Endothelial cell of umbilical vein (primary cell): ENCODE measurements at places on chromosomes 5 and 9. TPM values are rescaled to one million over a fixed set of nuclear protein-coding genes. Genes with fewer than 3 reads are reported as not detected.

DNA sequence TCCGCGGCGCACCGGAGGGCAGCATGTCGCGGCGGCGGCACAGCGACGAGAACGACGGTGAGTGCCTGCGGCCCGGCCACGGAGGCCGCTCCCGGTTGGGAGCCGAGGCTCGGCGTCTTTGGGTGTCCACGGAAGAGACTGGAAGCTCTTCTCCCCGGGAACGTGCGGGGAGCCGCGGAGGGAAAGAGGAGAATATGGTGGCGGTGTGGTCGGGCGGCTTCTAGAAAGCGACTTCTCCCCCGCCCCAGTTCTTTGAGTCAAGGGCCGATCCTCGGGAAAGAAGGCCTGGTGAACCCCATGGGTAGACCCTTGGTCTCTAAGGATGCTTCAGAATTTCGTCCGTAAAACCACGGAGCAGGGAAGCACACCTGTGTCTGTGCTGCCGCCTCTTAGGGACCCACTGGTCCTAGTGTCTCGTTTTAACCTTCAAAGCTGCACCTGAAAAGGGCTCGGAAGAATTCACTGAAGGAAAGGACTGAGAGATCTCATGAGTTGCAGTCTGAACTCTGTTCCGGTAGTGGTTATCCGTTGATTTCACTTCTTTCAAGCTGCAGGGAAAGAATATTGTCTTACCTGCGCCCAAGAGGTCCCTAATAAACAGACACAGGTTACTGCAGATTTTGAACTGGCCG lies 354 bp downstream of the NCBP1 start:
- no peaks in the 10 kb centered on the region for H3K27me3 ChIP-seq
- H3K36me3 ChIP-seq = no peaks in the 10 kb centered on the region
- peak overlapping the region; percentile 83 for H3K4me3 ChIP-seq
- peak overlapping the region; percentile 94 for H3K27ac ChIP-seq
- H3K4me1 ChIP-seq = peaks cover 28% of the 10 kb centered on the region

GRCh38 chr5:166427211-166427610 lies 1864.2 kb upstream of the WWC1 start:
- no peaks in the 10 kb centered on the region for H3K4me1 ChIP-seq
- no peak overlapping the region for H3K4me3 ChIP-seq
- no peak for DNase-seq

CDC20B gene
- 0.14 and 0.22 TPM in 2 replicates for total RNA-seq

ACOT12 gene
- total RNA-seq = not detected in 2 replicates

DNA sequence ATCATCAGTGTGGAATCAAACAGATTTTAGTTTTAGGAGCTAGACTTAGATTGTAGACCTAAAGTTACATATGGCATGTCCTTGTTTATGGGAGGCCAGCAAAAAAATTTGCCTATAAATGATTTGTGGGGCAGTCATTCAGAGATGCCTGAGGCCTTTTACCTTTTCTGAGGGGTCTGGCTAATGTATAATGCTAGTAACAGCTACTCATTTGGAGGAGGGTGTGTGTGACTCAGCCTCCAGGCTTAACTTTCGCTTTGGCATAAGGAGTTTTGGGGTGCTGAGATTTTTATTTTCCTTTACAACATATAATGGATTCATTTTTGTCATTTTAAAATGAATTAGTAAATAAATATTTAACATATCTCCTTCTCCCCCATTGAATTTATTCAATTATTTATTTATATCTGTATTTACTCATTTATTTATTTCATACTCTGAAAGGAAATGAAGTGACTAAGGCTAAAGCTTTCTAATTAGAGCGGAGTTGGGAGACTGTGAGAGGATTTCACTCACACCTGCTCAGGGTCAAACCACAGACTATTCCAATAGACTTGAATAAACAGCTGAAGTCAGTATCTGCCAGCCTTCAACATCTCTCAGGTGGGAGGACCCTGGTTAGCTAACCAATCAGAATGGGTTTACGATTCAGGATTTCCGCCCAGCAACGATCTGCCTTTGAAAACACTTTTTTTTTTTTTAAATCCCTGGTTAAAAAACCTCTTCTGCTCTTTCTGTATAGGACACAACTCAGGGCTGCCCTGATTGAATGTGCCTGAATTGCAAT lies 487.5 kb upstream of the SGCD start:
- no peaks in the 10 kb centered on the region for H3K27me3 ChIP-seq
- H3K4me3 ChIP-seq = no peak overlapping the region
- H3K4me1 ChIP-seq = no peaks in the 10 kb centered on the region
- no peak overlapping the region for H3K27ac ChIP-seq

TYRP1 gene
- total RNA-seq = not detected in 2 replicates

TMC1 gene
- 0.48 and 1.5 TPM in 2 replicates for total RNA-seq

PDLIM4 gene
- total RNA-seq = 65.7 and 69.8 TPM in 2 replicates

DNA sequence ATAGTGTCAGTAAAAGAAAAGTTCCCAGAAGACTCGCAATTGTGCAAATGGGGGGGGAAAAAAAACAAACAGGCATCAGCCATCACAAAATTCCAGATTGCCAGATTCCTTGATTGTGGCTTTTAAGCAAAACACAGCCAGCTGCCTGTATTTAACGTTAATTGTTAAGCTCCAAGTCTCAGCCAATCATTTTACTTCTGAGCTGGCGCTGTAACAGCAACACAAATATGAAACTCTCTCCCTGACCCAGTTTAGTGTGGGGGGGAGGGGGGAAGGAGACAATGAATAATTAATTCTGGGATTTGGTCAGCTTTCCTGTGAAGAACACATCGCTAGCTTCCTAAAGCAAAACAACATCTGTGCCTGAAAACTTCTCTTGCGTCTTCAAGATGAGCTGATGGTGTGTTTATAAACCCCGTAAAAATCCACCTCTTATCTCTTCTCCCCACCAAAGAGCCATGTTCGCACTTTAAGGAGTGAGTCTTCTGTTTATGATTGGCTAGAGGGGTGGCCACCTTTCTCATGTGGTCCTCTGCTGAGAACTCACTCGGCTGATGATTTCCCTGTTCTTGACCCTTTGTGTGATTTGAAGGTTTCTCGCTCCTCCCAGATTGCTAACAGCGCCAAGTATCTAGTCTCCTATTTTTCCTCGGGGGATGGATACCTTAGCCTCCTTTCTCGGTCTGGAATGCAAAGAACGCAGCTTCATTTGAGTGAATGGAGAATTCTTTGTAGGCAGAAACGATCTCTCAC lies 160.2 kb upstream of the DAPK1 start:
- no peaks in the 10 kb centered on the region for H3K36me3 ChIP-seq
- peaks cover 16% of the 10 kb centered on the region for H3K27me3 ChIP-seq
- H3K27ac ChIP-seq = no peak overlapping the region
- H3K4me3 ChIP-seq = peak overlapping the region; percentile 25

DNA sequence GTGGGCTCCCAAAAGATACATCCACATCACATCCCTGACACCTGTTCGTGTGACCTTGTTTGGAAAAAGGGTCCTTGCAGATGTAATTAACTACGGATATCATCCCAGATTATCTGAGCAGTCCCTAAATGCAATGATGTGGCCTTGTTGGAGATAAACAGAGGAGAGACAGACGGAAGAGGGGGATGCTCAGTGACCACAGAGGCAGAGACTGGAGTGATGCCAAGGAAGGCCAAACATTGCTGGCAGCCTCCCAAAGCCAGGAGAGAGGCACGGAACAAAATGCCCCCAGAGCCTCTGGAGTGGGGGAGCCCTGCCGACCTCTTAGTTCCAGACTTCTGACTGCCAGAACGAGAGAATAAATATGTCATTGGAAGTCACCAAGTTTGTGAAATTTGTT lies 15.0 kb upstream of the VAV2 start:
- H3K27me3 ChIP-seq = peaks cover 3% of the 10 kb centered on the region
- H3K27ac ChIP-seq = no peak overlapping the region
- H3K4me3 ChIP-seq = no peak overlapping the region
- no peak for DNase-seq
- no peaks in the 10 kb centered on the region for H3K36me3 ChIP-seq
- H3K4me1 ChIP-seq = no peaks in the 10 kb centered on the region

DNA sequence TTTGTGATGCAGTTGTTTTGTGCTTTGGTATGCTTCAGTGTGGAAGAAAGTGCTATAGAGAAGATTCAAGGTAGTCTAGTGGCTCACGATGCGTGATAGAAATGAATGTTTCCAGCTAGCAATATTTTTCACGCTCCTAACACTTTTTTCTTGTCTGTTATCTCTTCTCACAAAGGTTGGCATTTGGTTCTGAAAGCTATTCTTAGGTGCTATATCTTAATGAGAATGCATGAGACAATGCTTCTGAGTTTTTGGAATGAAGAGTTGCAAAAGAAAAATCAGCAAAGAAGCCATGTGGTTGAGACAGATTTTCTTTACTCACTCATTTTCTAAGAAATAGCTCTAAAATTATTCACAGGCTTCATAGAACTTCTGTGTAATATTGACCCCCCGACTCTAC lies 122.6 kb downstream of the PDE8B start:
- no peak overlapping the region for H3K4me3 ChIP-seq
- no peaks in the 10 kb centered on the region for H3K4me1 ChIP-seq
- no peaks in the 10 kb centered on the region for H3K27me3 ChIP-seq

DNAJC18 gene
- 51.1 and 52.6 TPM in 2 replicates for total RNA-seq

GRCh38 chr5:52658246-52658645 lies 129.5 kb upstream of the ITGA1 start:
- H3K27ac ChIP-seq = no peak overlapping the region
- no peaks in the 10 kb centered on the region for H3K4me1 ChIP-seq

DNA sequence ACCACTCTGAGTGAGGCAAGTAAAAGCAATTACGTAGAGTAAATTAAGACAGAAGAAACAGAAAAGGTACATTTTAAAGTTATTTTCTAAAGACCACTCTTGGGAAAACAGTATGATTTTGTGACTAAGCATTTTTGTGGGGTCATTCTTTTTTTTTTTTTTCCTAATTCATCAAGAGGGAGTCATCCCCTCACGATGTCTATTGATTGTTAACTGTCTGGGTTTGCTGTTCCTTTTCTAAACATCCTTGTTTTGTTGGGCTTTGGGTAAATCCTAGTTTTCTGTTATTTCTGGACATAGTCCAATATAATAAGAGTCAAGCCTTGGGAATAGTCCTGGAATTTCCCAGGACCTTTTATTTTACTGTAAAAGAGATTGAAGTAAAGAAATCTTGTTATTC lies 63.8 kb downstream of the ANKRD55 start:
- peak overlapping the region; percentile 96 for H3K27ac ChIP-seq
- DNase-seq = peak; percentile 95
- H3K4me1 ChIP-seq = peaks cover 48% of the 10 kb centered on the region

CCDC180 gene
- total RNA-seq = 2.5 and 4.5 TPM in 2 replicates

DNA sequence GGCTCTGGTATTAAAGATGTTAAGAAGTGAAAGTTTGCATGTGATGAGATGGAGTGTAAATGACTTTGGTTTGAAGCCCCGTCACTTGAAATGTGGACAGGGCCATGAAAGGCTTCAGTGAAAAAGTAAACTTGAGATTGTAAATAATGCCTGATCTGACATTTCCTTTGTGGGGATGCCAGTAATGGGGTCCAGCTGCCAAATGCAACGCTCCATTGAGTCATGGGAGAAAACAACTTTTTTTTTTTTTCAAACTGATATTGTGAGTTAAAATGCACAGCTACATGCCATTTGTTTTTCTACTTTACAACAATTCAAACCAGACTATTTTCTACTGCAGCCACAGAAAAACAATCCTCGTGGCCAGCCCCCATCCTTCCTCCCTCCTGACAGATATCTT lies 327.0 kb upstream of the TNC start:
- no peaks in the 10 kb centered on the region for H3K36me3 ChIP-seq
- no peak overlapping the region for H3K27ac ChIP-seq
- no peaks in the 10 kb centered on the region for H3K27me3 ChIP-seq
- no peak overlapping the region for H3K4me3 ChIP-seq
- no peaks in the 10 kb centered on the region for H3K4me1 ChIP-seq
- no peak for DNase-seq

BARX1 gene
- total RNA-seq = not detected in 2 replicates

DNA sequence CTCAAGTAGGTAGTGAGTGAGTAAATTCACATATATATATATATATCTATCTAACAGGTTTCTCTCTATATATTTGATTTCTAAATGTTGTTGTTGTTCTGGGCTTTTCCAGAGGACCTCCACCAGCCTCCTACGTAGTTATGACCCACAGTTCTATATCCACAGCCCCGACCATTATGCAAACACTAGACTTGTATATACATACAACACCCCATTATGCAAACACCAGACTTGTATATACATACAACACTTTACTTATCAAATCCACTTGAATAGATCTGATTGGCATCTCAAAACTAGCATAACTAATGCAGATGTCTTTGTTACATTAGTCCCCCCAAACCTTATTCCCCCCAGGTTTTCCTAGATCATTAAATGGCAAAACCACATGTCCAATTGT lies 108.7 kb downstream of the JAKMIP2 start:
- no peak overlapping the region for H3K4me3 ChIP-seq
- DNase-seq = no peak
- H3K27ac ChIP-seq = no peak overlapping the region
- H3K4me1 ChIP-seq = no peaks in the 10 kb centered on the region

- no peaks in the 10 kb centered on the region for H3K27me3 ChIP-seq
- no peaks in the 10 kb centered on the region for H3K4me1 ChIP-seq
- no peaks in the 10 kb centered on the region for H3K36me3 ChIP-seq
These were observed 376.3 kb upstream of the CHD1 start for GRCh38 chr5:99305045-99305580.

NEK6 gene
- total RNA-seq = 65.9 and 67.1 TPM in 2 replicates

- DNase-seq = peak; percentile 86
- H3K27ac ChIP-seq = peak overlapping the region; percentile 81
- peaks cover 3% of the 10 kb centered on the region for H3K36me3 ChIP-seq
- H3K27me3 ChIP-seq = no peaks in the 10 kb centered on the region
These were observed 2.0 kb downstream of the MYO10 start for GRCh38 chr5:16934123-16934522.

DNA sequence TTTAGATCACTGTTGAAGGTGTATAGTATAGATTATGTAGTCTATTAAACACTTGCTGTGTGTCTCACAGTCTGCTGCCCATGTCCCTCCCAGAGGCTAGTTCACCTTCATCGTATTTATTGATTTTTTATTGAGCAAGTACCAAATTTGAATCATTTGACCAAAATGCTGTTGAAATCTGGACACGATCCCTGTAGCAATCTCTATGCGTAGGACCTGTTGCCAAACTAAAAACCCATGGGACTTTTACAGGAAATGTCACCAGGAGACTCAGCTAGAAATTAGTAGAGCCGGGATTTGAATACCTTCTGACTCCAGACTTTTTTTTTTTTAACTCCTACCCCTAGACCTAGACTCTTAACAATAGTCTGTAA lies 17.5 kb downstream of the SLC31A1 start:
- no peak overlapping the region for H3K27ac ChIP-seq
- H3K36me3 ChIP-seq = no peaks in the 10 kb centered on the region
- H3K4me1 ChIP-seq = peaks cover under 1% of the 10 kb centered on the region
- DNase-seq = no peak
- H3K4me3 ChIP-seq = no peak overlapping the region

PRSS3 gene
- total RNA-seq = 4.4 and 10.7 TPM in 2 replicates

DNA sequence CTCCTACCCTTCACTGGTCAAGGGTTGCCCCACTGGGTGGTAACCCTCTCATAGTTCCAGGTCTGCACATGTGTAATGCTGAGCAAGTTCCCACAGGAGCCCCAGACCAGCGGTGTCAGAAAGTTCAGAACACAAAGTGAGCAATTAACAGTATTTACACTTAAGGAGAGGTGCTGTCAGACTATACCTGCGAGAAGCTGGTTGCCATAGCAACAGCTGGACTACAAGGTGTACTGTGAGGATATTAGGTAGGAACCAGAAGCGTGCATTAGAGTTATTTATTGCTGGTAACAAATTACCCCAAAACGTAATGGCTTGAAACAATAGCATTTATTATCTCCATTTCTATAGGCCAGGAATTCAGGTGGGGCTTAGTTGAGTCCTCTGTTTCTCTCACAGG lies 317.0 kb upstream of the RPS23 start:
- no peak for DNase-seq
- H3K4me1 ChIP-seq = no peaks in the 10 kb centered on the region
- H3K27ac ChIP-seq = no peak overlapping the region
- H3K36me3 ChIP-seq = no peaks in the 10 kb centered on the region
- H3K27me3 ChIP-seq = peaks cover 2% of the 10 kb centered on the region
